Activated CD8-positive, alpha-beta memory T cell treated with anti-CD3 and anti-CD28 coated beads, Interleukin-2, amount 10 ng/mL, durations not matched to agents 7 days and 5 days (primary cell): ENCODE measurements at places on chromosomes 3 and 15.

GRCh38 chr15:81279621-81280485 lies 44.1 kb downstream of the STARD5 start:
- peaks cover 15% of the 10 kb centered on the region for H3K4me1 ChIP-seq
- no peak overlapping the region for H3K4me3 ChIP-seq
- H3K27ac ChIP-seq, result no peak overlapping the region
- H3K27me3 ChIP-seq, result no peaks in the 10 kb centered on the region
- peaks cover 16% of the 10 kb centered on the region for H3K36me3 ChIP-seq

- H3K27ac ChIP-seq, result no peak overlapping the region
- no peaks in the 10 kb centered on the region for H3K4me1 ChIP-seq
- DNase-seq, result no peak
- H3K4me3 ChIP-seq, result no peak overlapping the region
These were observed 242.8 kb upstream of the UBE2E2 start for GRCh38 chr3:22960105-22960984.

- no peak overlapping the region for H3K4me3 ChIP-seq
- H3K27me3 ChIP-seq, result no peaks in the 10 kb centered on the region
- H3K4me1 ChIP-seq, result peaks cover 14% of the 10 kb centered on the region
These were observed 9.3 kb downstream of the PARL start for GRCh38 chr3:183875411-183875810.

GRCh38 chr3:59285560-59285959 lies 235.7 kb upstream of the CFAP20DC start:
- H3K27me3 ChIP-seq, result no peaks in the 10 kb centered on the region
- H3K36me3 ChIP-seq, result peaks cover 2% of the 10 kb centered on the region
- no peak for DNase-seq
- no peak overlapping the region for H3K4me3 ChIP-seq
- H3K4me1 ChIP-seq, result peaks cover 24% of the 10 kb centered on the region
